ENCODE measurements at places on chromosomes 2 and 18.
A peak's percentile ranks its signal among the peaks of the same experiment; 100 is the strongest.

- DNase-seq, result no peak
Measured at GRCh38 chr2:85579266-85579935, 2.0 kb downstream of the VAMP8 start.

- no peak for DNase-seq
Measured at GRCh38 chr2:207254591-207255464, 89.1 kb upstream of the KLF7 start.

DNA sequence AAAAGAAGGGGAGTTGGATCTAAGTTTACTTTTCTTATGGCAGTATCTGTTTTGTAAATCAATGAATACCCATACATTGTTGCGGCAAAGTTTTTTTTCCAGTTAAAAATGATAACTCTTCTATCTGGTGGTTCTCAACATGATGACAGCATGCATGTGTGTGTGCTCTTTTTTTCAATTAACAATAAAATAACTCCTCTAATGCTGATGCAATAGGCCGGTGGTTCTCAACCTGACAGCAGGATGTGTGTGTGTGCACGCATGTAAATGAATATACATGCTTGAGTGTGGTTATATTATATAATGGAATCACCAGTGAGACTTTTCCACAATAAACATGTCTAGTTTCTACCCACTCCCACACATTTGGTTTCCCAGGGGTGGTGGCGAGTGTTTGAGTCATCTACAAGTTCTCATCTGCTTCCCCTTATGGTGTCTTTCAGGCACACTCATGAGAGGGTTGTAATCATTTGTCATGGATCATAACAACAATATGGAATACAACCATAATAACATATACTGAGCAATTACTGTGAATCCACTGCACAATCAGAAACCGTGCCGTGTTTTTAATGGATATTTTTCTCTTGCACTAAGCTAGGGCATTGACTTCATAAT is 31.2 kb downstream of the PARD3B start:
- DNase-seq, result peak; percentile 4

DNA sequence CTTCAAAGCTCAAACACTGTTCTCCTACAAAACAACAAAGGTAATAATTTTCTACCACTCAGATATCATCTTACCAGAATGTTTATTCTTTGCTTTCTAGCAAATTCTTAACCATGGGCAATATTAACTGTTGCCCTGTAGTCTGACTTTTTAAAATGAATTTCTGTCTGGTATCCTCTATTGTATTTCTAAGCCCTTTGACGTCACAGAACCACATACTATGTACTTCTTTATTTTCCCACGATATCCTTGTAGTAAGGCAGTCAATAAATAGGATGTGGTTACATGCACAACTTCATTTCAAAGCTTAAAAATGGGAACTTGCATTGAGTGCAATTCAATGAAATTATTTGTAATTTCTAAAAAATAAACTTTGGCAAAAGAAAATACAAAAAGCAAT is 58.7 kb downstream of the THADA start:
- no peak for DNase-seq

GRCh38 chr2:161321944-161322648 is 13.9 kb downstream of the PSMD14 start:
- DNase-seq, result no peak

GRCh38 chr2:88671786-88672427 is 19.6 kb upstream of the RPIA start:
- DNase-seq, result no peak

DNA sequence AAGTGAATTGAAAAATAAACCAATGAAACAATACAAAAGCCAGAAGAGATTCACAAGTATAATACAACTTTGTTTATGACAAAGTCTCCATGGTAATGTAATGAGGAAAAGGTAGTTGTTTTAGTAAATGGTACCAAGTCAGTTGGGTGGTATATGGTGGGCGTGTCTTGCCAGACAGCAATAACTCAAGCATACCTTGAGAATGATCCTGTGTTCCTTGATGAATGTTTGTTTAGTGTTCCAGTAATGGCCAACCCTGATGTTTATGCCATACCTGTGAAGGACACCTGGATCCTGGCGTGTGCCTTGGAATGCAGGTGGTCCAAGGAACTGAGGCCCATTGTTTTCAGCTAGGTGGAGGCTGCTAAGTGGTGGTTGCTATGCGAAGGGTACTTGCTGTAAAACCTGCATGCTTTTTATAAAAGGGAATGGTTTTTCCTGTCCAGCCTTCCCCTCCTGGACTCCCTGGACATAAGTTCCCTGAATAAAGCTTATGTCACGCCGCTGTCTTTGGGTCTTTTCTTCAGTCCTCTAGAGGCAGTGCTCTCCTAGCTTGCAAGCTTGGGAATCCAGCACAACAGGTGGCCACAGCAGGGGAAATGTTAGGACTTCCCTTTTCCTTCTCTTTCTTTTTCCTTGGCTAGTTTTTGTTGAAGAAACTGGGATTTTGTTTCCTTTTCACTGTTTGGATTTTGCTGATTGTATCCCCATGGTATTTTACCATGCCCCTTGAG is 54.7 kb downstream of the MTA3 start:
- DNase-seq, result no peak

- no peak for DNase-seq
Measured at GRCh38 chr2:121287956-121288355, 3.0 kb upstream of the TFCP2L1 start.

DNA sequence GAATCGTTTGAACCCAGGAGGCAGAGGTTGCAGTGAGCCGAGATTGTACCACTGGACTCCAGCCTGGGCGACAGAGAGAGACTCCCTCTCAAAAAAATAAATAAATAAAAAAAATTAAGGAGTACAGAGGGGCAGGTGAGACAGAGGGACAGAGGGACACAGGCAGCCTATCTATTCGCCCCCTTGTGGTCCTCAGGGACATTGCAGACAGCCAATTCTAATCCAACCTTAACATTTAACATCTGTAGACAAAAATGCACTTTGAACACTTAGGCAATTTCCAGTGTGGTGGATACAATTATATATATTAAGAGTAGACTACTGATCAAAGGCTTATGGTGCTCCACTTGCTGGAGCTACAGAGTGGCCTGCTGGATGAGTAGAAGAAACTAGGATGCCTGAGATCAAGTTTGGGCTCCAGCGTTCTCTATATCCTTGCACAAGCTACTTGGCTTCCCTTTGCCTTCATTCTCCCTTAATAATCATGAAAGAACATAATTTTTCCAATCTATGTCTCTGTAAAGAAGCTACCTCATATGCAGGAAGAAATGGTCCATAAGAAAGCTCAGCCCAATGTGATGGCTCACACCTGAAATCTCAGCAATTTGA is 8.2 kb upstream of the SMARCAL1 start:
- DNase-seq, result no peak

DNA sequence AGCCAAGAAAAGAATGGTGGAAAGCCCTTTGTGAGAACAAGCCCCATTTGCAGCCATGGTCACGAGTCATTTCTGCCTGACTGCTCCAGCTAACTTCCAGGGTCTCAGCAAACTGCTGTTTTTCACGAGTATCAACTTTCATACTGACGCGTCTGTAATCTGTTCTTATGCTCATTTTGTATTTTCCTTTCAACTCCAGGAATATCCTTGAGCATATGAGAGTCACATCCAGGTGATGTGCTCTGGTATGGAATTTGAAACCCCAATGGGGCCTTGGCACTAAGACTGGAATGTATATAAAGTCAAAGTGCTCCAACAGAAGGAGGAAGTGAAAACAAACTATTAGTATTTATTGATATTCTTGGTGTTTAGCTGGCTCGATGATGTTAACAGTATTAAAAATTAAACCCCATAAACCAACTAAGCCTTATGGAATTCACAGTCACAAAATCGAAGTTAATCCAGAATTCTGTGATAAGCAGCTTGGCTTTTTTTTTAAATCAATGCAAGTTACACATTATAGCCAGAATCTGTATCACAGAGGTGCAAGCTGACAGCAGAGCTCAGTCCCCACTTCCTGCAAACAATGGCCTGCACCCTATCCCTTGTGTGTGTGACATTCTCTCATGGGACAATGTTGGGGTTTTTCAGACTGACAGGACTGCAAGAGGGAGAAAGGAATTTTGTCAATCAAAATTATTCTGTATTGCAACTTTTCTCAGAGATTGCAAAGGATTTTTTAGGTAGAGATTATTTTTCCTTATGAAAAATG is 26.1 kb downstream of the SLC14A1 start:
- no peak for DNase-seq

DNA sequence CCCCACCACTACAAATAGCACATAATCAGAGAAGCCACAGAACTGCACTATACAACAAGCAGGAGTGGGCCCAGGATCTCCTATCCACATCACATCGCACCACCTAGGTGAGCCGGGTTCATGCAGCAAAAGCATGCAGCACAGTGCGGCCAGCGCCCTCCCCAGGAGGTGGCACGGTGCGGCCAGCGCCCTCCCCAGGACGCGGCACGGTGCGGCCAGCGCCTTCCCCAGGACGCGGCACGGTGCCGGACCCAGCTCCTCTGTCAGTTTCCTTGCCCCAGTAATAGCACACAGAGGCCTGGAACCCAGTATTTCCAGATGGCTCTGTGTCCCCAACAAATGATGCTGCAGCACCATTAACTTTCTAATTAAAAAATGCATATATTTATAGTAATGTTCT is 114.1 kb downstream of the EIPR1 start:
- DNase-seq, result no peak

- no peak for DNase-seq
Measured at GRCh38 chr2:29811378-29811777, 110.0 kb downstream of the ALK start.

DNA sequence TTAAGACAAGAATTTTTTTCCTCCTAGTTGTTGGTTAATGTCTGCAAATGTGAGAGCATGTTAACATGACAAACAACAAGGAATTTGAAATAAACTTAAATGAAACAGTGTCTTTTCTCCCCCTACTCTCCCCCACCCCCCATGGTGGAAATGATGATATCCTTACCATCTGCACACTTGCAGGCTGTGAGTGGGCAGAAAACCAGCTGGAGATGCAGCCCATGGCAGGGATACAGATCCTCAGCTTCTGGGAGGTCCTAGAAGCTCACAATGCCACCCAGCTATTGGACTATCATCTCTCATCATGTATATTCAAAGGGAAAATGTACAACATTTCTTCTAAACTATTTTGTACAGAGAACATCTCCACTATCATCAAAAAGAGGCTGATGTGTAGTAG is 196.8 kb downstream of the SLC8A1 start:
- no peak for DNase-seq

GRCh38 chr2:6887751-6888192 is 10.2 kb downstream of the RSAD2 start:
- no peak for DNase-seq

GRCh38 chr18:6055711-6056110 is 160.4 kb upstream of the TMEM200C start:
- peak; percentile 36 for DNase-seq

DNA sequence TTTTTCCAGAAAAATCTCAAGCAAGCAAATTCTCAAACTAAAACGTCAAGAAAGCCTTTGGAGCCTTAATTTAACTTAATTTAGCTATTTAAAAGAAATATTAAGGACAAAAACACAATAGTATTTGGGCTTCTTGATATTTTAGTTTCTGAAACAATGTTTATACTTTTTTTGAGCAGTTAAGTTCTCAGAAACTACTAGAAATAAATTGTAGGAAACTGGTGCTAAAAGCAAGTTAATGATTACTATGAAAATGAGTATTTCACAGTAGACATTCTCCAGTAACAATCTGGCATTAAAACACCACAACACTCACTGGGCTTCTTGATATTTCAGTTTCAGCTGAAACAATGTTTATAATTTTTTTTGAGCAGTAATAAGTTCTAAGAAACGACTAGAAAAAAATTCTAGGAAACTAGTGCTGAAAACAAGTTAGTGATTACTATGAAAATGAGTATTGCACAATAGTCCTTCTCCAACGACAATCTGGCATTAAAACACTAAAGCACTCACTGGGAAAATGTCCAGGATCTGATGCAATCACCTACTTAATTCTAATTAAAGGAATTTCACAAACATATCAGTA is 45.1 kb downstream of the TRAK2 start:
- DNase-seq, result peak; percentile 71

GRCh38 chr2:58110765-58111164 is 64.2 kb downstream of the VRK2 start:
- DNase-seq, result no peak

GRCh38 chr18:48446582-48447225 is 37.5 kb upstream of the ZBTB7C start:
- no peak for DNase-seq

GRCh38 chr2:46025676-46026075 is 271.5 kb upstream of the EPAS1 start:
- no peak for DNase-seq

GRCh38 chr18:36638224-36638623 is 190.6 kb downstream of the TPGS2 start:
- DNase-seq, result no peak

- no peak for DNase-seq
Measured at GRCh38 chr2:4101936-4102335, 398.6 kb downstream of the DCDC2C start.

GRCh38 chr2:80499095-80499494 is 194.5 kb upstream of the LRRTM1 start:
- DNase-seq, result peak; percentile 13

- peak; percentile 42 for DNase-seq
Measured at GRCh38 chr18:39772155-39772919, 2182.7 kb upstream of the PIK3C3 start.

DNA sequence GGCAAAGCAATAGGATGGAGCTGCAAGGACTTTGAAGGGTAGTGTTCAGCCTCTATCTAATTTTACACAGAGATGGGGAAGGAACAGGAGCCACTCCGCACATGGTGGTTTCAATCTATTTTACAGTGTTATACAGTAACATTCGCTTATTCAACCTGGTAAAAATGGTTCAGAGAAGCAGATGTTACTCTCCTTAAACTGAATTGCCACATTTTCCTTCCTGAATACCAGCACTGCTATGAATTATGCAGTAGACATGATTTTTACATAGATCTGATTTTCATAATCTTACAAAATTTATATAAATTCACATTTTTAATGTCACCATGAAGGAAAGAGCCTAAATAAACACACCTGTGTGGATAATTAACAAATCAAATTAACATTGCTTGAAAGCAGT is 85.0 kb downstream of the ITGA4 start:
- no peak for DNase-seq

DNA sequence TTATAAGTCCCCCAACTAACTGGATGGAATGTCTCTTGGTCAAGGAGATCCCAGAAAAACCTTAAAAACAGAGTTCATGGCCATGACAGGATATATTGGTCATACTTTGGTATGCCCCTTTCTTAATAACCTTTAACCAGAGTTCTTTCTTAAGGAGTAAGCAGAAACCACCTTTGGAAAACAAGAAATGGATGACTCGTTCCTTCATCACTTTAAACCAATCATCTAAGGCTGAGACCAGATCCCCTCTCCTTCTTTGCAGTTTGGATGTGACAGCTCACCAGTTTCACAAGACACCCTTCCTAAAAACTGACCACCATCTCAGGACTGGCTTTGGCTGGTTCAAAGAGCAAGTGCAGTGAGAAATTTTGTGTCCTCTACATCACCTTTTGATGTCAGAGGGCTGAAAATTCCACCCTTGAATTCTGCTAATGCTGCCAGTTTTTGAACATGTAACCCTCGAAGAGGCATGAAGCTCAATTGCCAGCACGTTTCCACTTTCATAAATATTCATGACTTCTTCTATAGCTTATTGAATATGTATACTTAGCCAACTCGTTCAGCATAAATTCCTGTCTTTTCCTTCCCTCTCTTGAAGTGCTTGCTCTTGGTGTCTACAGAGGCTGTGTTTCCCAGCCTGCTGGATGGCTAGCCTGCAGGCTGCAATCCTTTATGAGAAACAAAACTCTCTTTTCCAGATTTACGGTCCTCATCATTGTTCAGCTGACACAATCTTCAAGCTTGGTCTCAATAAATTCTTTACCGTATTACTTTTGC is 1323.5 kb upstream of the TMEFF2 start:
- DNase-seq, result peak; percentile 78

Data from skeletal muscle cell (primary cell).